ENCODE measurements at places on chromosomes 4 and X.

GRCh38 chr4:103076747-103077347 is at the start of gene SLC9B2:
Gene SLC9B2 (minus strand): TSS chr4:103076761. CDS start chr4:103067550, 9,211 bp downstream.
- DNase-seq: no peak

DNA sequence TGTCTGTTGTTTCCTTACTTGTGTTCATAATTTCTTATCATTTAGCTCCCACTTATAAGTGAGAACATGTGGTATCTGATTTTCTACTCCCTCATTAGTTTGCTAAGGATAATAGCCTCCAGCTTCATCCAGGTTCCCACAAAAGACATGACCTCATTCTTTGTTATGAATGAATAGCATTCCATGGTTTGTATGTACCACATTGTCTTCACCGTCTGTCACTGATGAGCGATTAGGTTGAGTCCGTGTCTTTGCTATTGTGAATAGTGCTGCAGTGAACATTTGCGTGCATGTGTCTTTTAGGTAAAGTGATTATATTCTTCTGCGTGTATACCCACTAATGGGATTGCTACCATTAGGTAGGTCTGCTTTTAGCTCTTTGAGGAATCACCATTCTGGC is 624.3 kb upstream of the EPHA5 start:
- no peak for DNase-seq

DNA sequence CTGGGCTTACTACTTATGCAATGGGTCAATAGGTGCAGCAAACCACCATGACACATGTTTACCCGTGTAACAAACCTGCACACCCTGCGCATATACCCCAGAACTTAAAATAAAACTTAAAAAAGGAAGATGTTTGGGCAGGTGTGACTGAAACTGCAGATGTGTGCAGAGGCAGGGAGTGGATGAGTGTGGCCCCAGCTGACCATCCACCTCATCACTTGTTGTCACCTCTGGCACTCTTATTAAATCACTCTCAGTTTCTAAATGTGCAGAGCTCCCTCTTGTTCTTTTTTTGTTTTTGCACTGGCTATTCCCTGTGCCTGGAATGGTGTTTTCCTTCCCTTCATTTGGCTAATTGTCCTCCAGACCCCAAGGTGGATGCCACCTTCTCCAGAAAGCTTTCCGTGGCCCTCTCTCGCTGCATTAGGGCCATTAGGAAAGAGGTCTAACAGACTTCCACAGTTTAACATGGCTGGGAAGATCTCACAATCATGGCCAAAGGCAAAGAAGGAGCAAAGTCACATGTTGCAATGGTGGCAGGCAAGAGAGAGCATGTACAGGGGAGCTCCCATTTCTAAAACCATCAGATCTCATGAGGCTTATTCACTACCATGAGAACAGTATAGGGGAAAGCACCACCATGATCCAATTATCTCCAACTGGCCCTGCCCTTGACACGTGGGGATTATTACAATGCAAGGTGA is 58.5 kb downstream of the SLC2A9 start:
- no peak for DNase-seq

DNA sequence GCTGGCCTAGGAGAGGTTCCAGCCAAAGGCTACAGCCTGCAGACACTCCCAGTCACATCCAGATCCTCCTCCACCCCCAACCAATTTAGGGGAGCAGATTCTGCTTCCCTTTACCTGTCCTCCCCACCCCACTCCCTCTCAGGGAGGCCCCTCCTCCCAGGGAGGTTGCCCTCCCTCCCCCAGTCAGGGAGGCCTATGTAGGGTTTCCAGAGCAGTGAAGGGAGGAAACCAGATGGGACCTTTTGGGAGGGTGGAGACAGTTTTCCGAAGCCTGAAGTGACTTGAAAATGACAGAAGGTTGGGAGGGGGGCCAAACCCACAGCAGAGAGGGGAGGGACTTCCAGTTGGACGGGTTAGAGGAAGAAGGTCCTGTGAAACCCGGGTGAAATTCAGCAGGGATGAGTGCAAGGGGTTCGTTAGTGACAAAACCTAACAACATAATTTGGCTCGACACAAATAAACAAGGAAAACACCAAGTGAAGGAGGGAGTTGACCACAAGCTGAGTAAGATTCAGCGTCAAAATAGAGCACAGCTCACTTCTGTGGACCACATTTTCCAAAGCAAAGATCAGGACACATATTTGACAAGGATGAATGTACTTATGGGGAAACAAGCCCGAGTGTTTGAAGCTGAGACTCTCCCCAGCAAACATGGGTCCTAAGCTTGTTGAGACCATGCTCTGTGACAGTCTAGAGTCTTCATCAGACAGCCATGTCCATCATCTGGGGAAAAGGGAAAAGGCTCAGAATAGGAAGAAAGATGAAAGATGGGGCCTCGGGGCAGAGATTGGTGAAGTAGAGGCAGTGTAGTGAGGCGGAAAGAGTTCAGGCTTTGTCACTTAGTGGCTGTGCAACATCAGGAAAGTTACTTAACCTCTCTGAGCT is 46.4 kb downstream of the PRPS1 start:
- DNase-seq: no peak

DNA sequence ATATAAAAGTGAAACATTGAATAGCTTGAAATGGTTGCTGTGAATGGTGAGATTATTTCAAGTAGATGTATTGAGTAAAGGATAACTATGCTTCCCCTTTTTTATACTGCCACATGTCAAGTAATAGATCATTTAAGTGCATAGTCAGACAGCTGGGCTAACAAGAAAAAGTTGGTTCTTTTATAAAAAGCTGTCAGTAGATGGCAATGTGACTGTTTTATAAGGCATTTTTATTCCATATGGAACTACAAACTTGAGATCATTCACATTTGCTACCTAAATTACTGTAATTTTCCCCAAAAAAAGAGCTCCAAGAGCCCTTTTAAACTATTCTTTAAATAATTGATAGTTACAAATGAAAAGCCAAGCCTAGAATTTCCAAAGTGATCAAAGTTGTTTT is 831.0 kb downstream of the C4orf33 start:
- no peak for DNase-seq

GRCh38 chrX:79408623-79409322 is 41.6 kb upstream of the ITM2A start:
- DNase-seq: no peak

- DNase-seq: no peak
These were observed 11.7 kb downstream of the TRMT2B start for GRCh38 chrX:101040197-101040596.

DNA sequence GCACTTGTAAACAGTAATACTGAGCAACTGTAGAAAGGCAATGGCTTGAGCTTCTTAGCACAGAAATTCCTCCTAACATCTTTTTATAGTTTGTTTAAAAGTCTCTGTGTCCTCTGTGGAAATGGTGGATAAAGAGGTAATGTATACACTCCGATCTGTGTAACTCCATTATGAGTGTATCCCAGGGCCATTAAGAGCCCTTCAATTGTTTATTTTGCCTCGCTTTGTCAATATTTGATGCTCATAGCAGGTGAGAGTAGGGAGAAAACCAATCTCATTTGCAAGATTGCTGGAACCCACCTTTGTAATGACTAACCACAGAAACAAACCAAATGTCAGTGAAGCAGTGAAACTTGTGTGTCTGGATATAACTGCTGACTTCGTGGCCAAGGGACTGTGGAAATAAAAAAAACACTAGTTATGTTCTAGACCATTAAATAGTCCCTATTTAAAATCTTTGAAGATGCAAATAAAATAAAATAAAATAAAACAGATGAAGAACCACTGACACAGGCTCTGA is 598.2 kb upstream of the BOD1L1 start:
- DNase-seq: no peak

GRCh38 chrX:20244931-20245330 is 21.8 kb downstream of the RPS6KA3 start:
- DNase-seq: no peak

GRCh38 chr4:6892190-6892908 is 17.3 kb upstream of the TBC1D14 start:
- DNase-seq: no peak

GRCh38 chrX:78624426-78624825 is 34.7 kb downstream of the RTL3 start:
- DNase-seq: no peak

GRCh38 chr4:3869174-3869572 is 103.0 kb downstream of the ADRA2C start:
- no peak for DNase-seq

DNA sequence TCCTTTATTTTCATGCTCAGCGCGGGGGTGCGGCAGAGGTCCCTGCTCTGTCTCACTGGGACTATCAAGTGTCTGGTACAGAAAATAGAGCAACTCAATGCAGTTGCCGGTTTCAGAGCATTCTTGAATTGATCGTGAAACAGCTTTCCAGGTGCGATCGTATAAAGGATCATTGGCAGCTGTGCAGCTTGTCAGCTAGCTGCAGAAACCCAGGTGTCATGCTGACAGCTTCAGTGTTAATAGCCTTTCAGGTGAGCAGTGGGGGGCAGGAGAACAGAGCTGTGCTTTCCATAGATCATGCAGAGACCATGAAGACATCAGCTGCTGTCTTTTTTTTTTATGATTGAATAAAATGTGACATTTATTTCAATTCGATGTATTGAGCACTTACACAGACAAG is 583.9 kb downstream of the NLGN4X start:
- DNase-seq: no peak

GRCh38 chr4:47667552-47667951 is 170.3 kb downstream of the CORIN start:
- no peak for DNase-seq

DNA sequence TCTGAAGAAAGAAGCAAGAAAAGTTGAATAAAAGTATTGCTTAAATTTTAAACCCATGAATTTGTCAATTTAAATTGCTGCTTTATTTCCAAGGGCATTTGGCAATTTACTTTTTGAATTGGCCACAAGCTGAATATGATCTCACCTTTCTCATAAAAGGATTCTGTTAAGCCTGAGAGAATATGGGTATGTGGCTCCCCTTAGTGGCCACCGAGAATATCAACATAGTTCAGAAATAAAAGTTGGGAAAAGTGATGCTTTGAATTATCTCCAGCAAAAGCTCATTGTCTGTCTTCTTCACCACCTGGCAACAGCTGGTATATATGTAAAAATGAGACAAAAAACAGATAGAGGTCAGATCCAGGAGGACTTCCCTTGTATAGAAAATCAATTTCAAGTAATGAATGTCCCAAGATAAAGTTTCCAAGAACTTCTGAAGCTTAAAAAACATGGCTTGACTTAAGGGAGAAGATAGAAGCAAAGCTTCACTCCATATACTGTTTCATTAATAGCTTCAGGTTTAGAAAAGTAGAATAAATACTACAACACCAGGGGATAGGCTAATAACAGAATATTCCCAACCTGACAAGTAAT is 290.7 kb upstream of the FAM241A start:
- no peak for DNase-seq

GRCh38 chrX:69236641-69237040 is 71.4 kb upstream of the PJA1 start:
- DNase-seq: no peak

- no peak for DNase-seq
These were observed 571.5 kb downstream of the KCNIP4 start for GRCh38 chr4:21377046-21377445.

GRCh38 chr4:189177130-189177529 is 763.5 kb upstream of the FRG1 start:
- no peak for DNase-seq

DNA sequence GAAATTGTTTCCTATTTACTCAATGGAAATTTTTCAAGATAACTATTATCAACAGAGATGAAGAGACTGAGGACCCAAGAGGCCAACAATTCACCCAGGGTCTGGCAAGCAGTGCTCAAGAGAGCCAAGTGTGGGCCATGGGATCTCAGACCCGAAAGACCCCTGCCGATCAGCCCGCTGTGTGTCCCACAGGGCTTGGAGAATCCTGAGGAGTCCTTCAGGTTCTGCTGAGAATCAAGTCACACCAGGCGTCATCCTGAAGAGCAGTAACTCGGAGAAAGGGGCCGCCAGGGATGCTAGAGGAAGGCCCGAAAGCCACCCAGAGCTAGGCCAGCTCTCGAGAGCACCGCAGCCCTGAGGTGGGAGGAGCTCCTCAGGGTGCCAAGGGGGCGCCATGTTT is 48.7 kb downstream of the FGFRL1 start:
- no peak for DNase-seq

DNA sequence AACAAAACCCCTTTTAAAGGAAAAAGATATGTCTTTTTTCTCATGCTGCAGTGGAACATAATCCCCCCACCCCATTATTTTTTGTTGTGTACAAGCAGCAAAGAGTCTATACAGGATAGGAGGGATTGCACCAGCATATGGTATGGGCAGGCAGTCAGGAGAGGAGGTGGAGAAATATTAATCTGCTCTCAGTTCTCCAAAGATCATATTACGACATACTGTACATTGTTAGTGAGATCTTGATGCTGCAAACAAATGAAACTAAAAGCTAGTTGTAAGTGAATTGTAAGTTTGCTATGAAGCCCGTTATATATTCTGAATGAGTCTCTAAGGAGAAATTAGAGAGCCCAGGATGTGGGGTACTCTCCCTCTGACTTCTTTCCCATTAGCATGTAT is 75.3 kb downstream of the RAPGEF2 start:
- DNase-seq: no peak

GRCh38 chr4:38711066-38711465 is 47.1 kb downstream of the KLF3 start:
- DNase-seq: no peak

DNA sequence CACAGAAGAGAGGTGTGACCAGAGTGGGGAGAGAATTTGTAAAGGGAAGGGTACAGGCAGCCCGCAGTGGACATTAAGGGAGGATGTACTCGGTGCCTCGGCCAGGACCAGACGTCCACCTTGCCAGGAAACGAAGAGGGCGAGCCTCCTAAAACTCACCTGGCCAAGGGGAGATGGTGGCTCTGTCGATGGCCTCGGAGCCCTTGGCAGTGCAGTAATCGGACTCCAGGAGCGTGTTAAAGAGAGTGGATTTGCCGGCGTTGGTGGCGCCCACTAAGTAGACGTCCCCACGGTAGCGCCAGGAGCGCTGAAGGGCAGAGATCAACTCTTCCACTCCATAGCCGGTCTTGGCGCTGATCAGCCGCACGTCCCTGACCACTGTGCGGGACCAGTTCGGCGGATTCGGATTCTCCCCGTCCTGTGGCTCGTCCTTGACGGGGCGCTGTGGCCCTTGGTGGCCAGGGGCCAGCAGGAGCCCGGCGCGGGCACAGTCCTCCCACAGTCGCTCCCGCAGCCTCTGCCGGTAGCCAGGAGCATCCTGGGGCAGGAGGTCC is 1.0 kb downstream of the NOA1 start:
- DNase-seq: no peak

GRCh38 chr4:29538889-29539646 is 1181.1 kb upstream of the PCDH7 start:
- no peak for DNase-seq

DNA sequence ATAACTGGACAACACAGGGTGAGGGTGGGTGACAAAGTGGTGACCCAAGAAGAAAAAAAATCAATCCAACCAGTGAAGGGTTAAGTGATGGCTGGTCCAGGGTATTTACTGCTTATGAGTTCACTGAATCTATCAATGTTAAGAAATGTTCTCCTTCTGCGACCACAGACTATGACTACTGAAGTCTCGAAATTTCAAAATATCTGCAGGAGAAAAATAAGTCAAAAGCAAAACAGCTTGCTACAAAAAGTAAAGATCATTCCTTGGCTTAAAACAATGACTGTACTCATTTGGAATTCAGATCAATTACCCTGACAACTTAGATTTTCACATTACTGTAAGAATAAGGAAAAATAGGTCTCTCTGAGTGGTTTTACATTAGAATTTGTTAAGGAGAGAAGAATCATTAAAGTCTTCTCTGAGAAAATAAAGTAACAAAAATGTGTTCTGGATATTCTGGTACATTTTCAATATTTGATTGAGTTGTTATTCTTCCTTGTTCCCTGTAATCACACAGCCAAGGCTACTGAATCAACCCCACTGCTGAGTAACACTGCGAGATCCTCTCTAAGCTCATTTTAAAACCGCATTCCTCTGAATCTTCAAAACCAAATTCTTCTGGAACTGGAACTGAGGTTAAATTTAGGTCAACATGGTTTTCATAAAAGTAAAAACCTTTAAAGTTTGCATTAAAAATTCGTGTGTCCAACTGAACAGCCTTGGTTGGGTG is 22.7 kb downstream of the SMPX start:
- DNase-seq: no peak

All from stimulated activated CD4-positive, alpha-beta T cell treated with anti-CD3 and anti-CD28 coated beads, TNF-alpha, amount 100 ng/mL, for 24 hours (primary cell).